ENCODE measurements at places on chromosomes 1 and 21. TPM values are rescaled to one million over a fixed set of nuclear protein-coding genes. Genes with fewer than 3 reads are reported as not detected.

- H3K27ac ChIP-seq = no peak overlapping the region
- no peak overlapping the region for H3K4me3 ChIP-seq
- no peak for DNase-seq
- peaks cover 2% of the 10 kb centered on the region for H3K27me3 ChIP-seq
- no peaks in the 10 kb centered on the region for H3K4me1 ChIP-seq
- no peaks in the 10 kb centered on the region for H3K36me3 ChIP-seq
These were observed 51.1 kb downstream of the C8A start for GRCh38 chr1:56905667-56906066.

DNA sequence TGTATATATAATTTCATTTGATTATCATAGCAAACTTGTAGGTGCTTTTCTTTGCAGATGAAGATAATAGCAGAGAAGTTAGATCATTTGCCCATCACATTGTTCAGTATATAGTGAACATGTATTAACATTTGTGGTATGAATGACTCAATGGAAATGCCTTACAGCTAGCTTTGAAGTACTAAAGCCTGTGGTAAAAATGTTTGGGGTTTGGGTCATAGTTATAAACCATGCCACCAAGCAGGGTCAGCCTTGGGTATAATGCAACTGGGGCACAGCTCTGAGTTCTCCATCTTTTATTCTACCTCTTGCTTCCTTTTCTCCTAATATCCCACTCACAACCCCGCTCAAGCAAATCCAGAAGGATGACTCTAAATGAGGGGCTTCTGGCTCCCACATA, 141.6 kb downstream of the KCNT2 start:
- H3K27ac ChIP-seq = no peak overlapping the region
- no peaks in the 10 kb centered on the region for H3K4me1 ChIP-seq
- no peaks in the 10 kb centered on the region for H3K36me3 ChIP-seq

SRRM1 gene
- 338 TPM for total RNA-seq

GRCh38 chr1:14441302-14441741, 157.2 kb upstream of the KAZN start:
- H3K27me3 ChIP-seq = no peaks in the 10 kb centered on the region
- no peak for DNase-seq
- no peaks in the 10 kb centered on the region for H3K36me3 ChIP-seq
- no peak overlapping the region for H3K4me3 ChIP-seq

- DNase-seq = no peak
- no peaks in the 10 kb centered on the region for H3K36me3 ChIP-seq
- H3K27ac ChIP-seq = no peak overlapping the region
- H3K4me3 ChIP-seq = no peak overlapping the region
These were observed 43.7 kb downstream of the TRIM11 start for GRCh38 chr1:228362884-228363450.

GRCh38 chr1:27044613-27045151, 32.0 kb upstream of the TENT5B start:
- peak overlapping the region; percentile 36 for H3K4me3 ChIP-seq
- H3K27ac ChIP-seq = no peak overlapping the region
- no peaks in the 10 kb centered on the region for H3K27me3 ChIP-seq

LRRIQ3 gene
- 0.25 TPM for total RNA-seq

VANGL1 gene
- 1.8 TPM for total RNA-seq

- peak overlapping the region; percentile 71 for H3K27ac ChIP-seq
- peak overlapping the region; percentile 8 for H3K4me3 ChIP-seq
These were observed 10.1 kb downstream of the MEF2D start for GRCh38 chr1:156490401-156491032.

DNA sequence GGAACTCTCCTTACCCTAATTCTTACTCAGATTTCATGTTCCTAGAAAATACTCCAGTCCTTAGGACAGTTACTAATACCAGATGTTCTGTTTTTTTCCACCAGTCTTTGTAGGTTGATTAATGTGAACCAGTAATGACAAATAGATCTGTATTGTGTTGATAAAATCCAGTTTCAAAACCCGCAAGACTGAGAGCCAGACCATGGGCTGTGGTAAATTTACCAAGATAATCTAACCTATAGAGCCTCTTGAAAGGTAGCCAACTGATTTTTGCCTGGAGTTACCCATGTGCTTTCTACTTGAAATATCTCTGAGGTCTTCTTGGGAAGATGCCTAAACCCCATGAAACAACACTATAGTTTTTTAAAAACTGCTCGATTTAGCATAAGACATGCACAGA, 46.5 kb upstream of the CDC7 start:
- no peak for DNase-seq
- no peak overlapping the region for H3K27ac ChIP-seq
- no peaks in the 10 kb centered on the region for H3K4me1 ChIP-seq
- no peaks in the 10 kb centered on the region for H3K36me3 ChIP-seq
- no peaks in the 10 kb centered on the region for H3K27me3 ChIP-seq
- no peak overlapping the region for H3K4me3 ChIP-seq

TSACC gene
- not detected for total RNA-seq

- DNase-seq = peak; percentile 49
- H3K4me1 ChIP-seq = peaks cover 12% of the 10 kb centered on the region
- H3K27ac ChIP-seq = no peak overlapping the region
- no peaks in the 10 kb centered on the region for H3K27me3 ChIP-seq
- no peak overlapping the region for H3K4me3 ChIP-seq
- H3K36me3 ChIP-seq = peaks cover 2% of the 10 kb centered on the region
These were observed 22.1 kb downstream of the TCEA3 start for GRCh38 chr1:23402286-23403037.

- H3K4me3 ChIP-seq = no peak overlapping the region
- peaks cover 18% of the 10 kb centered on the region for H3K27me3 ChIP-seq
- no peak for DNase-seq
These were observed 140.8 kb downstream of the KAZN start for GRCh38 chr1:14739082-14739832.

KCNN3 gene
- total RNA-seq = not detected

SLAMF9 gene
- not detected for total RNA-seq

DNA sequence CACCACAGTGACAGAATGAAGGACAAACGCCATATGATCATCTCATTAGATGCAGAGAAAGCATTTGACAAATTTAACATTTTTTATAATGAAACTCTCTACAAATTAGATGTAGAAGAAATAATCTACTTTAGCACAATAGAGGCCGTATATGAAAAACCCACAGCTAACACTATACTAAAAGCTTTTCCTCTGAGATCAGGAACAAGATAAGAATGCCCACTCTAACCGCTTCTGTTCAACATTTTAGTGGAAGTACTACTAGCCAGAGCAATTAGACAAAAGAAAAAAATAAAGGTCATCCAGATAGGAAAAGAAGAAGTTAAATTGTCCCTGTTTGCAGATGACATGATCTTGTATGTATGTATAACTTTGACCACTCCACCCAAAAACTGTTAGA, 109.7 kb downstream of the SLC35F3 start:
- no peak overlapping the region for H3K4me3 ChIP-seq
- peaks cover 6% of the 10 kb centered on the region for H3K27me3 ChIP-seq
- H3K4me1 ChIP-seq = no peaks in the 10 kb centered on the region
- no peak for DNase-seq
- H3K27ac ChIP-seq = no peak overlapping the region

- peaks cover 50% of the 10 kb centered on the region for H3K27me3 ChIP-seq
- peaks cover 35% of the 10 kb centered on the region for H3K4me1 ChIP-seq
- no peaks in the 10 kb centered on the region for H3K36me3 ChIP-seq
These were observed 5.1 kb upstream of the HES4 start for GRCh38 chr1:1004780-1005697.

GRCh38 chr1:60510162-60510561, 436.6 kb upstream of the C1orf87 start:
- no peaks in the 10 kb centered on the region for H3K4me1 ChIP-seq
- no peak overlapping the region for H3K27ac ChIP-seq
- H3K36me3 ChIP-seq = no peaks in the 10 kb centered on the region
- DNase-seq = no peak

GRCh38 chr1:81374481-81374880, 426.3 kb upstream of the ADGRL2 start:
- no peaks in the 10 kb centered on the region for H3K4me1 ChIP-seq
- H3K4me3 ChIP-seq = no peak overlapping the region
- H3K36me3 ChIP-seq = no peaks in the 10 kb centered on the region
- H3K27ac ChIP-seq = no peak overlapping the region

DNA sequence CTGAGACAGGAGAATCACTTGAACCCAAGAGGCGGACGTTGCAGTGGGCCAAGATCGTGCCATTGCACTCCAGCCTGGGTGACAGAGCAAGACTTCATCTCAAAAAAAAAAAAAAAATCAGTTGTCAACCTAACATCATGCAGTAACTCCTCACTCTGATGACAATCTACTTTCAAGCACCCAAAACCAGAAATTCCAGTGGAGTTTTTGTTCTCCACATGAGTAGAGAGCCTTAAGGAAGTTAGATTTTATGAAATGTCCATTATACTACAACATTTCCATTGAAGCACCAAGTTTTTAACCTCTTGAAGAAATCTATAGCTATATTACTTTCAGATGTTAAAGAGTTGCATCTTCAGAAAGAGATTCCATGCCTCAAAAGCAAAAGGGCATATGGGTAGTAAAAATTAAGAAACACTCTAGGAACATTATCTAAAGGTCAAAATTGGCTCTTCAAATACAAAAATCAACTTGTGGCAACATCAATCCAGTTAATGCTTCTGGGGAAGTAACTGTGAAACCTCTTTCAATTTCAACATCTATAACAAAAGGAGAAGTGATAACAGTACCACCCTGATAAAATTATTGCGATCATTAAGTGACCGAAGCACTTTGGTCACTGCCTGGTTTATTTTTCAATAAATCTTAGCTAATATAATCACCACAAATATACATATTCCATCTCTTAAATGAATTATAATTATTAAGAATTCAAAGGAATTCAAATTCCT, 7.7 kb downstream of the LPGAT1 start:
- H3K4me3 ChIP-seq = no peak overlapping the region
- no peaks in the 10 kb centered on the region for H3K27me3 ChIP-seq
- no peak for DNase-seq
- H3K27ac ChIP-seq = no peak overlapping the region
- H3K36me3 ChIP-seq = no peaks in the 10 kb centered on the region
- no peaks in the 10 kb centered on the region for H3K4me1 ChIP-seq

DNAJC6 gene
- 2.4 TPM for total RNA-seq

- no peak within 1 kb of the TSS for H3K27ac ChIP-seq
- H3K4me1 ChIP-seq = peaks cover 42% of the 10 kb centered on the region
- no peaks in the 10 kb centered on the region for H3K36me3 ChIP-seq
- peak within 1 kb of the TSS; percentile 61 for H3K4me3 ChIP-seq
These were observed at the start of gene RNF220 for GRCh38 chr1:44405031-44405797. RNF220 (plus strand) TSS chr1:44405255.

OXCT2 gene
- total RNA-seq = not detected

FCRL4 gene
- total RNA-seq = not detected

DNA sequence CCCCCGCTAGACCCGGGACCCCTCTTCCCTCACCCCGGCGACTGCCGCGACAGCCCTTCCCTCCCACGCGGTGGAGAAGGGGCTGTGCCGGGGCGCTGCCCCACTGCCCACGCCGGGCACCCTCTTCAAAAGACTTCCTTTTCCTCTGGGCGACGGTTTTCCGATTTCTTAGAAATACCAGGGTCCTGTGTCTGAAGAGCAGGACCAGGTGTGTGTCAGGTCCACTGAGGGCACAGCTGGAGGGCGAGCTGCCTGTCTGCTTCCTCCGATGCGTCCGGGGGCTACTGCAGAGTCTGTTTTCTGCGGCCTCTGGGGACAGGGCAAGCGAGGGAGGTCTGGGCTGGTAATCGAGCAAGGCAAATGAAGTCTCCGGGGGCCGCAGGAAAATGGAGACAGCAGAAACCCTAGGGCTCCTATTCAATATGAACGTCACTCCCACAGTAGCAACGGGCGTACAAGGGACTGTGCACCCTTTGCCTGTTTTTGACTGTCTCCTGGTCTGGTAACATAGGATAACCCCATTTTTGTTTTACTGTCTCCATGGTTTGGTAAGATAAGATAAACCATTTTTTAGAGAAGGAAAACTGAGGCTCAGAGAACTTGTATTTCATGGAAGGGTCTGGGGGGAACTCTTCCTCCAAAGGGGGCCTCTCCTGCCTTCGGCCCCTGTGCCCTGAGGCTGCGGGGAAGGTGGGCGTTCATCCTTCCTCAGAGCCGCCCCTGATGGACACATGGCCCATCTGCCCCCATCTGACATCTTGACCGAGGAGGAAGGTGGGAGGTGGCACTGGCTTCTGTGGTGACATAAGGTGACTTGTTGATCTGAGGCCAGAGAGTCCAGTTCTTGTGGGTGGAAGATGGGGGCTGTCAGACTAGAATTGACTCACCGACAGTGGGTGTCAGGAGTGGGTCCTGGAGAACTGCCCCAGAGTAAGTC, 970 bp downstream of the TNFRSF1B start:
- peaks cover 91% of the 10 kb centered on the region for H3K4me1 ChIP-seq
- H3K4me3 ChIP-seq = peak overlapping the region; percentile 94
- peaks cover 21% of the 10 kb centered on the region for H3K36me3 ChIP-seq

GRCh38 chr1:4160181-4160580, 260.1 kb upstream of the C1orf174 start:
- no peak for DNase-seq
- H3K27ac ChIP-seq = no peak overlapping the region
- H3K4me3 ChIP-seq = no peak overlapping the region
- no peaks in the 10 kb centered on the region for H3K36me3 ChIP-seq
- no peaks in the 10 kb centered on the region for H3K27me3 ChIP-seq

SLAMF6 gene
- total RNA-seq = 6.3 TPM

GRCh38 chr1:174397261-174397660, 50.5 kb upstream of the GPR52 start:
- no peaks in the 10 kb centered on the region for H3K27me3 ChIP-seq
- H3K27ac ChIP-seq = no peak overlapping the region
- H3K4me1 ChIP-seq = no peaks in the 10 kb centered on the region
- H3K4me3 ChIP-seq = no peak overlapping the region
- H3K36me3 ChIP-seq = peaks cover 30% of the 10 kb centered on the region

DNA sequence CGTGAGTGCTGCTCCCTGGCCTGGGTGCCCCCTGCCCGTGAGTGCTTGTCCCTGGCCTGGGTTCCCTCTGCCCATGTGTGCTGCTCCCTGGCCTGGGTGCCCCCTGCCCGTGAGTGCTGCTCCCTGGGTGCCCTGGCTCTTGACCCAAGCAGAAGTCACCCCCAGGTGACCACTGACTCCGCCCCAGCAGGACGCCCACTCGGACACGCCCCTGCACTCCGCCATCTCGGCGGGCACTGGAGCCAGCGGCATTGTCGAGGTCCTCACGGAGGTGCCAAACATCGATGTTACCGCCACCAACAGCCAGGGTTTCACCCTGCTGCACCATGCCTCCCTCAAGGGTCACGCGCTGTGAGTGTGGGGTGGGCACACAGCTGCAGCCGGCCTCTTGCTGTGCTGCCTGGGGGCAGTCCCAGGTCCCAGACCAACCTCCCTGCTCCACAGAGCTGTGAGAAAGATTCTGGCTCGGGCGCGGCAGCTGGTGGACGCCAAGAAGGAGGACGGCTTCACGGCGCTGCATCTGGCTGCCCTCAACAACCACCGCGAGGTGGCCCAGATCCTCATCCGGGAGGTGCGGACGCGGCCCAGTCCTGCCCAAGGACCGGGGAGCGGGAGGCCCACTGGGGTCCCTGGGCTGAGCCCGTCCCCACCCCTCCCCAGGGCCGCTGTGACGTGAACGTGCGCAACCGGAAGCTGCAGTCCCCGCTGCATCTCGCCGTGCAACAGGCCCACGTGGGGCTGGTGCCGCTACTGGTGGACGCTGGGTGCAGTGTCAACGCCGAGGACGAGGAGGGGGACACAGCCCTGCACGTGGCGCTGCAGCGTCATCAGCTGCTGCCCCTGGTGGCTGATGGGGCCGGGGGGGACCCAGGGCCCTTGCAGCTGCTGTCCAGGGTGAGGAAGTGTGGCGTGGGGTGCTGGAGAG, 3.9 kb upstream of the MMP23B start:
- peak overlapping the region; percentile 30 for H3K4me3 ChIP-seq
- H3K27ac ChIP-seq = no peak overlapping the region
- H3K27me3 ChIP-seq = no peaks in the 10 kb centered on the region
- no peak for DNase-seq
- no peaks in the 10 kb centered on the region for H3K36me3 ChIP-seq
- peaks cover 36% of the 10 kb centered on the region for H3K4me1 ChIP-seq

GRCh38 chr1:224929335-224930237, at the start of gene DNAH14:
DNAH14 (plus strand) TSS chr1:224929675; CDS start chr1:224952703, 23,028 bp downstream.
- H3K4me3 ChIP-seq = peak within 1 kb of the TSS; percentile 22
- no peak within 1 kb of the TSS for H3K27ac ChIP-seq
- DNase-seq = no peak
- H3K27me3 ChIP-seq = peaks cover 12% of the 10 kb centered on the region

TIE1 gene
- not detected for total RNA-seq
